ENCODE measurements at places on chromosomes 6 and 20.

DNA sequence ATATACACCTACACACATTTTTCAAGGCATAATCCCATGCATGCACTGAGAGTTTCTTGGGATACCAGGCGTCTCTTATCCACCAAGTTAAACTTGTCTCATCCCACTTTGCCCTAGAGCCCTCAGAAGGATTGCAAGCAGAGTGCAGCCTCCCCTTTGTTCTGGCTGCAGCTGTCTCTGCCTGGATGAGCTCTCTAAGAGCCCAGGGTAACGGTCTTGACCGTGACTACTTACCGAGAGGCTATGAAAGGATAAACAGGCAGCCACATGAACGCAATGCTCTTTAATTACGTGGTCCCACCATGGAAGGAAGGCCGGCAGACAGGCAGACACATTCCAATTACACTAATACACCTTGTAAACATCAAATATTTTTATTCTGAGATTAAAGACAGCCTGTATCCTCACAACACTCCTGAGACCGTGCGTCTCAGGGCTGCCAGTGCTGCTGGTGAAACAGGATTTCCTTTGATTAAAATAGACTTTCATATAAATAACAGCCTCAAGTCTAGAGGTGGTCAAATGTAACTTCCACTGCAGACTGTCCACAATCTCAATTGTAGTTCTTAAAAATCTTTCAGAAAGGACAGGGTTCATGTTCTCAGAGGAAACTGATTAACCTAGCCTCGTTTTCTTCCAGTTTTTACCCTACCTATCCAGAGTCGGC lies 210.0 kb upstream of the PRDM1 start:
- no peak for DNase-seq

GRCh38 chr6:97626671-97627441 lies 343.8 kb upstream of the MMS22L start:
- no peak for DNase-seq

- peak; percentile 55 for DNase-seq
Measured at GRCh38 chr20:24027229-24027628, 38.6 kb upstream of the GGTLC1 start.

DNA sequence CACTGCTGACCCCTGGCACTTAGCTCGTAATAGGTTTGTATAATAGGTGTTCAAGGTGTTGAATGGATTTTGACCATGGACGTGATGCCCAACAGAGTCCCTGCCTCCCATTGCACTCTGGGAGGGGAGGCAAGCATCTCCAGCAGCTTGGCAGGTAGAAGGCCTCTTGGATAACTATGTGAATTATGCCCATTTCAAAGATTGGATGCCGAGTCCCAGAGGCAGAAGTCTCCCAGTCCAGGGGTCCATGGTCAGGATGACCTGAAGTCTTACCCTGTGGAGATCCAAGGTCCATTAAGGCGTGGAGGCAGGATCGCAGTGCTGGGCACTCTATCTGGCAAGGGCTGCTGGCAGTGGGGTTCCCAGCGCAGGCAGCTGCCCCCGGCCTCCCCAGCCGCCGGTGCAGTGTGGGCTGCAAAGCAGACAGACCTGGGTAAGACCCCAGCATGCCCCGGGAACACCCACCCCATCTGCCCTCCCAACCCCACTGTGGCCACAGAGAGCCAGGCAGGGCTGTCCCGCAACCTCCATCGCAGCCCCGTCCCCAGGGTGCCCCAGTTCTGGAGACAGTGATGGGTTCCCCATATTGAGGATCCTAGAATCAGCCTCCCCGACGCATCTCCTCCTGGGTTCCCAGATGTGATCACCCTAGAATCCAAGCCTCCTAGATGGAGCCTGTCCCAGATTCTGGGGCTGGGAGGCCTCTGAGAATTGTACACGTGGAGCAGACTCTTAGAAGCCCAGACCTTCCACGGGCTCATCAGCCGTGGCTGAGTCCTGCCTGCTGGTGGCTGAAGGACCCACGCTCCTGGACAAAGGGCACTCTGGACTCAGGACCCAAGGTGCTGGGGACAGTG lies 44.6 kb downstream of the APCDD1L start:
- no peak for DNase-seq

- DNase-seq, result no peak
Measured at GRCh38 chr6:109242925-109243324, 139.3 kb downstream of the CD164 start.

DNA sequence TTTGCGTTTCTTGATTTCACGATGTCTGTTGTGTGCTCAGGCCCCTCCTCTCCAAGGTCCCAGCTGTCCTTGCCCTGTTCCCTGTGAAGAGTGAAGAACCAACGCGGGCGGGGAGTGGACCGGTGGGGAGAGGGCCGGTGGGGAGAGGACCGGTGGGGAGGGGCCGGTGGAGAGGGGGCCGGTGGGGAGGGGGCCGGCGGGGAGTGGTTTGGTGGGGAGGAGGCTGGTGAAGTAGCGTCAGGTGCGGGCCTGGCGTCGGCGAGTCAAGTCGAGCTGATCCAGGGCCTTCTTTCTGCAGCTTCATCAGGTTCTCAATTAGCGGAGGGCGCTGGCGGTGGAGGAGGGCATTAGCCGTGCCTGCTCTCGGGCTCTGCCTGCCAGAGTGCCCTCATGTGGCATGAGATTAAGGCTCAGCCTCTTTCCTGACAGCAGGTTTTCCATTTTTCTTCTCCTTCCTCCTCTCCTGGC lies 21.2 kb upstream of the BHLHE23 start:
- no peak for DNase-seq

DNA sequence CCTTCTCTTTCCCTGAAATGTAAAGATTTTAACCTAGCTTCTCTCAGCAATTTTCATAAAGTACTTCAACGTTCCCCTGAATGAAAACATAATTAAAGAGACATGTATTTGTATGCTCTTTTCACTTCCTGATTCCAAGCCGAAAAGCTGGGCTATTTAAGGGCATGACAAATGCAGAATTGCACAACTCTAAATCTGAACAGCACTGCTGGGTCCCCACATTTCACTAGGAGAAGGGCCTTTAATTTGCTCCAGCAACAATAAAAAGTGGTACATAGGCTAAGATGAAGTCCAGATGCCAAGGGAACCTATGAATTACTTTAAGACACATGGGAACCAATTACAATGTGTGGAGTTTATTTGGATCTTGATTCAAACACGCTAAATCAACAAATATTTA lies 42.0 kb downstream of the IRAK1BP1 start:
- DNase-seq, result no peak

- no peak for DNase-seq
Measured at GRCh38 chr6:25178336-25179035, 100.7 kb upstream of the CARMIL1 start.

GRCh38 chr20:46987001-46987400 lies 92.4 kb downstream of the EYA2 start:
- no peak for DNase-seq

DNA sequence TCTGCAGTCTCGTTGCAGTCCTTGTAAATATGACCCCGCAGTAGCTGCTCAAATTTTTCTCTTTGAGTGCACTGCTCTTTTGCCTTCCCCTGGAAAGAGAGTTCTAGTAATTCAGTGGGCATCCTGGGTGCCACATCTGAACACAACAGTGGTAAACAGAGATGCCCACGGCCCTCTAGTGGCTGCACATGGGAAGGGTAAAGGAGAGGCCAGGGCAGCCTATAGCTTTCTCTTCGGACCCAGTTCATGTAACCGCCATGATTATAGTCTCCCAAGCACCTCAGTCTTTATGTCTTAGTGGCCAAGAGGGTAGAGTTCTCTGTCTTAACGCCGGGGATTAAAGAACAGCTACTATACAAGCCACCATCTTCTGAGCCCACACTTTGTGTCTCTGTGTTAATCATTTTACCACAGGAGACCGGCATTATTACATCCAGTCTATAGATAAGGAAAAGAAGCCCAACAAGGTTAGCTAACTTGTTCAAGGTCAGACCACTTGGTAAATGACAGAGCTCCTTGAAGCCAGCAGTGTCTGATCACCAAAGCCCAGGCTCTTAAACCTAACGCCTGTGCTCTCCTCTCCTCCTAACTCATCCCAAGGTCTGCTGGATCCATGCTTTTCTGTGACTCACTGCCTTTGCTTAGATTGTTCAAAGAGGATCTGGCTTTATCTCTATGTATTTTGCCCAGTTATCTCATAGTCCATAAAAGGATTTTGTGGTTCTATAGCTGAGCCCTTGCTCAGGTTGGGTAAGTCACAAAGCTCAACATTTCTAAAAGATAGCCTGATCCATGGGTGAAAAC lies 81.8 kb downstream of the ISM1 start:
- DNase-seq, result peak; percentile 34

DNA sequence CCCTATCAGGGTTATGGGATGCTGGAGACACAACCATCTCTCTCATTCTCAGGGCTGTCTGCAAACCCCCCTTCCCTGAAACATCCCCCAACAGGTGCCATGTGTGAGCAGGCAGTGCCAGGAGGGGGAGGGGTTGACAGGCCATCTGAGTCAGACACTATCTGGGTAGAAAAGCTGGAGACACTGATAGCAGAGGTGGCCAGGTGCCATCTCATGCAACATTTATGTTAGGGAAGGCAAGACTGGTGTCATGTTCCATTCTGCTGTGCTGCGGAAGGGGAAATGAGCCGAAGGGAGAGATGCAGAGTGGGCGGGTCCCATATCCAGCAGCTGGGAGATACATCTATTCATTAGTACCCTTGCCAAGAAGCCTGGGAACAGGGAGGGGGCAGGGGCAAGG lies 3.5 kb downstream of the LHFPL5 start:
- no peak for DNase-seq

GRCh38 chr20:41570557-41570956 lies 47.6 kb downstream of the CHD6 start:
- no peak for DNase-seq

GRCh38 chr6:56515081-56515905 lies 127.4 kb downstream of the DST start:
- no peak for DNase-seq

GRCh38 chr6:16816891-16817290 lies 55.6 kb upstream of the ATXN1 start:
- no peak for DNase-seq

DNA sequence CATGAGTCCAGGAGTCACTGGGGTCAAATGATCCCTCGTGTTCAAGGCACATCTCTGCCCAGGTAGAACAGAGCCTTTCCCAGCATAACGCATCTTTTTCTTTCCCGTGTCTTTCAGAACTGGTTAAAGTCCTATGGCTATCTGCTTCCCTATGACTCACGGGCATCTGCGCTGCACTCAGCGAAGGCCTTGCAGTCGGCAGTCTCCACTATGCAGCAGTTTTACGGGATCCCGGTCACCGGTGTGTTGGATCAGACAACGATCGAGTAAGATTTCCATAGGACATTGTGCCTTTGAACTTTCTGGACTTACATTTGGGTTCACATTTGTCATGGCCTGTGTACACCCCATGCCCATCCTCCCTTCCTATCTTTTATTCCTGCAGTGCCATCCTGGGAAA lies 20.2 kb downstream of the MMP24 start:
- DNase-seq, result no peak

GRCh38 chr6:139828751-139829519 lies 454.5 kb upstream of the CITED2 start:
- DNase-seq, result no peak

GRCh38 chr20:41138475-41139226 lies 1.3 kb downstream of the PLCG1 start:
- no peak for DNase-seq

GRCh38 chr6:108176281-108177089 lies 10.7 kb downstream of the NR2E1 start:
- no peak for DNase-seq

GRCh38 chr6:57108691-57109090 lies 18.7 kb downstream of the ZNF451 start:
- DNase-seq, result no peak

- DNase-seq, result no peak
Measured at GRCh38 chr20:8766868-8767390, 302.0 kb upstream of the PLCB4 start.

GRCh38 chr20:61954276-61955021 lies 111.2 kb downstream of the TAF4 start:
- DNase-seq, result no peak

GRCh38 chr6:166927935-166928643 lies 28.3 kb downstream of the RNASET2 start:
- DNase-seq, result no peak

GRCh38 chr6:135586388-135586787 lies 88.8 kb upstream of the AHI1 start:
- DNase-seq, result no peak

DNA sequence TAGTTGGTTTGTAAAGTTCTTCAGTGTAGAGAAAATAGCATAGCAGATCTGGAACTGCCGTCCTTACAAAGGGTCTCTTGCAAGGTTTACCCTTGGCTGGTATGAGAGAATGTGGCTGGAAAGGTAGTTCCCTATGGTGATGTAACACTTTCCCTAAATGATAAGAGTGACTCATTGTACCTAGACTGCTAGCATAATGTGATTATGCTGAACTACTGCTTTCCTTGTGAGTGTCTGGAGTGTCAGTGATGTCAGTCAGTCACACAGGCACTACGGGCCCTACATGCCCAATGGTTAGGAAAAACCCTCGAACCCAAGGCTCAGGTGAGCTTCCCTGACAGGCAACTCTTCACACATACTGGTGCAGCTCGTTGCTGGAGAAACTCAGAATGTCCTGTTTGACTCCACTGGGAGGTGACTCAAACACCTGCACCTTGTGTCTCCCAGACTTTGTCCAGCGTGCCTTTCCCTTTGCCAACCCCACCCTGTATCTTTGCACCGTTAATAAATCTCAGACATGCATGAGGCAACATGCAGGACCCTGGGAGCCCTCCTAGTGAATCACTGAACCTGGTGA lies 28.4 kb upstream of the LY86 start:
- DNase-seq, result no peak

DNA sequence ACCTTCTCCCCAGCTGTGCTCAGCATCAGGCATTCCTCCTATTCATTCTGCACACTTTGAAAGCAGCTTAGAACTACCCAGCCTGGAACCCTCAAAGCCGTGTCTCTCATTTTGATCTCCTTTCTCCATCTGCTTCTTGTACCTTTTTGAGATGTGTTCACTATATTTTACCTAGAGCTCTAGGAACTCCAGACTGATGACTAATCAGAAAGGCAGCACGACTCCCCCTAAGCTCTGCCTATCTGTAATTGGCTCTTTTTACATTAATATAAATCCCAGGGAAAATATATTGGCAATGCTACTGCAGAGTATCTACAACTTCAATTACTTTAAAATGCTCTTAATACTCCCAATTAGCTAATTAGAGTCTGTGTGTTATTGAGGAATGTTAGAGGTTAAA lies 671.5 kb downstream of the CBLN4 start:
- no peak for DNase-seq

All from stimulated activated CD4-positive, alpha-beta T cell treated with anti-CD3 and anti-CD28 coated beads, Interleukin-4, amount 100 ng/mL, for 48 hours (primary cell).